ENCODE measurements at places on chromosomes 13 and 19.

DNA sequence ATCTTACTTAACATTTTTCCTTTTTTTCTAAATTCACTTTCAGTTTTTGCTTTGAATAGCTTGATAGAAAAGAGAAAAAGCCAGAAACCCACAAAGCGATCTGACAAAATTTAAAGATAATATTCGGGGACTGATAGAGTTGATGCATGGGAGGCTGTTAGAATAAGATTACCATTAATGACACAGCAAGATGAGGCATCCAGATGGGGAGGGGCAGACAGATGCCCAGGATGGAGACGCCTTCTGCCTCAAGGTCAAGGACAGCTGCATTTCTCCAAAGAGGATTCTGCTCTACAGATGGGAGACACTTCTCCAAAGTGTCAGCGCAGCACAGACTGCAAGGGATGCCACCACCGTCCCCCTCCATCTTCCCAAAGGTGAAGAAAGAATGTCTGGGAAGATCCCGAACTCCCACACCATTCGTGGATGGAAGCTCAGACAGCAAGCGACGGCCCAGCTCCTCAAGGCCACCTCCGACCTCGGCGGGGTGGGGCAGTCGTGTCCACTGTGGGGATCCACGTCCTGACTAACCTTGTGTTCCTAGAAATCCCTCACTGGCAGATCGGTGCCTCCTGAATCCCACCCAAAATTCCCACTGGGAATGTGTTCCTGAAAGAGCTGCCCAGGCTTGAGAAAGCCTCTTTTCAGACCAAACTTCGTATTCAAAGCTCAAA lies 32.9 kb downstream of the NAXD start:
- DNase-seq, result no peak

DNA sequence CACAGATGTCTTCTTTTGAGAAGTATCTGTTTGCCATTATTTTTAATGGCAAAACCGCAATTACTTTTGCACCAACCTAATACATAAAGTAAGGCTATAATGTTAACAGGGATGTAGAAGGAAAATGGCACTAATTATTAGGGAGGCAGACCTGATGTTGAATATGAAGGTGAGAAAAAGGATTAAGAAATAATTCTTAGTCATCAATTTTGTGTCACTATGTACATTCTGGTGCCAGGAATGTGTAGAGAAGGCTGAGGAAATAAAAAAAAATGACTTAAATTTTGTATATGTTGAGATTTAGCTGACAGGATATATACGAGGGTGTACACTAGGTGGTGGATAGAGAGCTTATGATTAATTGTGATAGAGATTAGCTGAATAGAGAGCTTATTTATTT lies 12.6 kb downstream of the ZNF585B start:
- DNase-seq, result no peak

DNA sequence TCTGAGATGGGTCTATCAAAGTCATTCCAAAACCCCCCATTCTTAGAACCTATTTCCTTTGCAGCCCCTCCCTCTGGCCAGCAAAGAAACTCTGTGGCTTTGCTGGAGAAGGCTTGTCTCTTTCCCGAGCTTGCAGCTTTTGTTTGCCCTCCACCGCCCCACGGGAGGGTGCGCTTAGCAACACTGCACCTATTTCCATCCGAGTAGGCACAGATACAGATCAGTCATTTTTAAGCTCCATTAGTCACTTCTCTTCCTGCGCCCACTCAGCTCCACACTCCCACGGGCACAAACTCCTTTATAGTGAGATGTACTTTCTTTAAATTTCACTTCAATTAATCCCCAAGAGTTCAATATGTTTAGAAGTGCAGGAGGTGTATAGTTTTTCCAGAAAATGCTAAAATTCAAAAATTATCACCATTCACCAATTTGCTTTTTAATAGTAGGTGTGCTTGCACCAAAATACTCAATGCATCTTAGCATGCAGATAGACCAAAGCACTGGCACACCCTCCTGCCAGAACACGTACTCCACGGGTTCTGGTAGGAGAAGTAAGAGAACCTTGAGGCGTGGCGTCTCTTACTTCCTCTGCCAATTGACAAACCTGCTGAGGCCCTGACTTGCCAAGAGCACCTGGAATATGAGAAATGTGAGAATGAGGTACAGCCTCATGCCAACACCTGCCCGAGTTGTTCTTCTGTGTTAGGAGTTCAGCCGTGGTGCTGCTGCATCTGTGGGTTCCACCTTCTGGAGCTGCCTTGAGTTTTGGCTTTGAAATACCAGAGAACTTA lies 183.7 kb downstream of the TEX29 start:
- DNase-seq, result no peak

DNA sequence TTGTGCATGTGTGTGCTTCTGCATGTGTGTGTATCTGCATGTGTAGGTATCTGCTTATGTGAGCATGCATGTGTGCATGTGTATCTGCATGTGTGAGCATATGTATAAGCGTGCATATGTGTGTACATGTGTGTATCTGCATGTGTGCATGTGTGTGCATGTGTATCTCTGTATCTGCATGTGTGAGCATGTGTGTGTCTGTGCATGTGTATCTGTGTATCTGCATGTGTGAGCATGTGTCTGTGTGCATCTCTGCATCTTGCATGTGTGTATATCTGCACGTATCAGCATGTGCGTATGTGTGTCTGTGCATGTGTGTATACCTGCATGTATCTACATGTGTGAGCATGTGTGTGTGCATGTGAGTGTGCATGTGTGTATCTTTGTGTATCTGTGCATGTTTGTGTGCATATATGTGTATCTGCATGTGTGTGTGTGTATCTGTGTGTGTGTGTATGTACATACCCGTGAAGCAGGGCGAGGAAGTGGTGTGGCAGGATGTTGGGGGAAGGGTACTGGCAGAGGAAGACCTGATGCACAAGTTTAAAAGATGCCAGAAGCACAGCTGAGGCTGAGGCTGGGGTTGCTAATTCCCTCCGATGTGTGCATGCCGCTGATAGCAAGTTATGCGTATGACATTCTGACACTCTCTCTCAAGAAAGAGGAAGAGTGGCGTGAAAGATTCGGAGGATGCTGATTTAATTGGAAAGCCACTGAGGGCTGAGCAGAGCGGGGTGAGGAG lies 64.2 kb downstream of the TEX29 start:
- no peak for DNase-seq

- no peak for DNase-seq
Observed at GRCh38 chr19:38649305-38650171, 2.1 kb downstream of the ACTN4 start.

Data from activated effector memory CD4-positive, alpha-beta T cell treated with Interleukin-2 at 50 U/mL for 16 hours (primary cell).